ENCODE measurements at places on chromosomes 2 and 18.

DNA sequence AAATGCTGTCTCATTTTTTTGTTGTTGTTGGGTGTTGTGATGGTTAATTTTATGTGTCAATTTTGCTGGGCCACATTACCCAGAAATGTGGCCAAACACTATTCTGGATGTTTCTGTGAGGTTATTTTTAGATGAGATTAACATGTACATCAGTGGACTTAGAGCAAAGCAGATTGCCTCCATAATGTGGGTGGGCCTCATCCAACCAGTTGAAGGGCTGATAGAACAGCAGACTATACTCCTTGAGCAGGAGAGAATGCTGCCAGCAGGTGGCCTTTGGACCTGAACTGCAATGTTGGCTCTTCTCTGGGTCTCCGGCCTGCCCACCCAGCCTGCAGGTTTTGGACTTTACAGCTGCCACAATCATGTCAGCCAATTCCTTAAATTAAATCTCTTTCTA lies 169.0 kb downstream of the FTCDNL1 start:
- DNase-seq = no peak

GRCh38 chr2:117692001-117692763 lies 122.3 kb upstream of the DDX18 start:
- no peak for DNase-seq

DNA sequence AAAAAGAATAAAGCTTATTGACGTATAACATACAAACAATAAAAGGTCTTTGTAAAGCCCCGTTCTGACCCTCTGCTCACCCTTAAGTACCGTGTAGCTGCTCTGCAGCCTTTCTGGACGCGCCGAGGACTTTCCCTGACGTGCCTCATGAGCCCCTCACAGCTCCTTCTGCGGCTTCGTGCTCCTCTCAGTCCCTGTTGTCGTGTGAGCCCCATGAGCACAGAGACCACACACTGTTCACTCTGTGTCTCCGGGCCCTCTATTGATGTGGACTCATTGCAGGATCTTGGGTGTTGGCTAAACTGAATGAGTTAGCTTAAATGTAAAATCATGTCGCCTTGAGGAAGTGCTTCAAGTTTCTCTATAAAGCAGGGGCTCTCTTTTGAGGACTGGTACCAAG lies 43.6 kb upstream of the INHBB start:
- no peak for DNase-seq

DNA sequence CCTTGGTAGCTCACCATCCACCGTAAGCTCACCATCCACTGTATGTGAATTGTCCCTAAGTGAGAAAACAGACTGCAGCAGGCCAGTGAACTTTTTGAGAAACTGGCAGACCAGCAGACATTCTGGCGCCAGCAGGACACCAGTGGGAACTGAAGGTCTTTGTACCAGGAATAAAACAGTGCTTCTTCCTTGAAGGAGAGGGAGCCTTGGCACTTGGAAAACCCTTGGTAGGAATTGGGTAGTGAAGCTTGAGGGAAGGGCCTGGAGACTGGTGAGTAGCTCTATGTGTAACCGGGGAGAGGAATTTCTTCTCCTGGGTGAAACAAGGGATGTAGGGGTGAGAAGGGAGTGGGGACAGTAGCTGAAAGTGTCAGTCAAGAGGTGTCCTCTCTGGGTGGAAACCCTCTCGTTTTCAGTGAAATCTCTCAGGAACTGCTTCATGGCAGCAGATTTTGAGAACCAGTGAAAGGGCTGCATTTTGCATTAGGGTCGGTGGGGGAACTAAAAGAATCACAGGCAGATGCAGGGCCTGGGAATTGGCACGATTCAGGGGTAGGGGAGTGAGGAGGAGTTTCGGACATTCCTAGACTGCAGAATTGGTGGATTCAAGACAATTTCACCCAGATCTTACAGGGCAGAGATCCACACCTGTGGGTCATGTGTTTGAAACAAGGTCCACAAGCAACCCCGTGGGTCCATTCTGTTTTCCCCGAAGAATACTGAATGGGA lies 131.5 kb upstream of the DLX2 start:
- no peak for DNase-seq

DNA sequence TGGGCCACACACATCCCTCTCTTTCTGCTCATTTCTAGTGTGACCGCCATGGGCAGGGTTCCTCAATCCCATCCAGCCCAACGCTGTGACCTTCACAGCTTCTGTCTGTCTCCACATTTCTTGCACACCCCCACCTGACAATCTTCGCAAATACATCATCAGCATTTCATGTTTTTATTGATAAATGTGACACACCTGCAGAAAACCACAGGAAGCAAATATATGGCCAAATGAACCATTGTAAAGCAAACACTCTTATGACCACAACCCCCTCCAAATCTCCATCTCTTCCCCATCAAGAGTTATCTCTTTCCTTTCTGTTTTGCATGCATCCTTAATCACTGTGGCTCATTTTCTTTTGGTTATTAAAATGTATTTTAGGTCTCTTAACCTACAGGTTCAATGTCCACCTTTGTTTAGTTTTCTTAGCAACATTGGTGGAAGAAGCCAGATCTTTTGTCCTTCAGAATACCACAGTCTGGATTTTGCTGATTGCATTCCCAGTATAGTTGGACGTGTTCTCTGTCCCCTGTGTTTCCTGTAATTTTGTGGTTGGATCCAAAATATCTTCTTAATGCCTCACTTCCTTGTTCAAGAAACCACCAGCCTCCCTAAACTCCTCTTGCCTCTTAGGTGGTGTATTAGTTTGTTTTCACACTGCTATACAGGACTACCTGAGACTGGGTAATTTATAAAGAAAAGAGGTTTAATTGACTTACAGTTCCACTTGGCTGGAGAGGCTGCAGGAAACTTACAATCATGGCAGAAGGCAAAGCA lies 9.8 kb upstream of the NCK2 start:
- no peak for DNase-seq

DNA sequence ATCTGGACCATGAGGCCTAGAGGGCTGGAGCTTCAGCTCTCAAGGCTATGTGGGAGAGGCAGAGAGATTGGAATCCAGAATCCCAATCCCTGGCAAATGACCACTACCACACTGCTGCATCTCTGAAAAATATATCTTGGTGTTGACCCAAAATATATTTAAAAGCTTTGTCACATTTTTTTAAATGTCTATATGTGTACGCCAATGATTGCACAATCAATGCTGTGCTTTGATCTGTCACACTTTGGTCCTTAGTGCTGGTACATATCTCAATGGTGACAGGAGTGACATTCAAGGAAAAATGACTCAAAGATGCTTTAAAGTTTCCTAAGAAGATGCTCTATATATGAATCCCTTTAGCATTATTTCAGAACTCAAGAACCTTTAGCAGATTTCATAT lies 31.7 kb upstream of the NEDD4L start:
- no peak for DNase-seq

GRCh38 chr2:232576995-232577394 lies 26.5 kb downstream of the EIF4E2 start:
- DNase-seq = no peak

- no peak for DNase-seq
Measured at GRCh38 chr2:1701556-1702185, 42.6 kb downstream of the PXDN start.

DNA sequence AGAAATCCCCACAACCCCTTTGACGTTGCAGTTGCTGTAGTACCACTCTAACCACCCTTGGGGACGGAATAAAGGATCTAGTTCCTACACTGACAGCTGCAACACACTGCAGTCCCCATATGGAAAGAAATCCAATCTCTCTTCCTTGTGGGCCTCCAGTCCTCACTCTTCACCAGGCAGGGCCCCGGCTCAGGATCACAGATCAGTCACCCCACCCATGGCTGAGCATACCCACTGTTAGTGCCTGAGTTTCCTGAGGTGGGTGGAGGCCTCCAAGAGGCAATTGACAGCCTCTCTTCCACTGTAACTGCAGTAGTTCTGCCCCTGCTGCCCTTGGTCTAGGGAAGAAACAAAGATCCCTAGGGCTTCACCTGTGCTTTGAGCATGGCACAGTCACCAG lies 670.0 kb upstream of the CDH2 start:
- DNase-seq = no peak

GRCh38 chr2:240425697-240426096 lies 9.8 kb upstream of the GPC1 start:
- no peak for DNase-seq

GRCh38 chr2:127829845-127830246 lies 18.9 kb upstream of the WDR33 start:
- no peak for DNase-seq

DNA sequence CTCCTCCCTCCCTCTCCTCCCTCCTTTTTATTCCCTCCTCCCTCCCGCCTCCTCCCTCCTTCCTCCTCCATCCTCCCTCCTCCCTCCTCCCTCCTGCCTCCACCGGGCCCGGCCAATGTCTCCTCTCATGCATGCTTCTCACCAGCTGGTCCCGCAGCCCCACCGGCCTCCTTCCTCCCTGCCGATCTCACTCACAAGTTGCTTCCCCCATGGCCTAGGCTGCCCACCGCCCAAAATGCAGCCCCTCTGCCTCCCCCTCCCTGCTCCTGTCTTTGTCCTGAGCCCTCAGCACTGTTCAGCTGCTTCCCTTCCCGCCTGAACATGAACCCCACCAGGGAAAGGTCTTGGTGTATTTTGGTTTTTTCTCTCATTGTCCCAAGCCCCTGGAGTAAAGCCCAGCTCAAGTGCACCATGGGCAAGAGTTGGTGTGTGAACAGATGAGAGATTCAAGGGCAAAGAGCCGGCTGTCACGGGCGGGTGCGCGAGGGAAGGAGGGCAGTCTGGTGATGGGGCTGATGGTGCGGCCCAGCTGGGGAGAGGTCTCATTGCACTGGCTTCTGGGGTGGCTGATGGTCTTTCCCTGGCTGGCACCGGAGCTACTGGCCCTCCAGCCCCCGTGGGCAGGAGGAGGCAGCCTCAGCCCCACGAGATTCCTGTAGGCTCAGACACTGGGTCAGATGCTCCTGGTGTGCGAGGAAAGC lies 117.6 kb downstream of the TWIST2 start:
- no peak for DNase-seq

DNA sequence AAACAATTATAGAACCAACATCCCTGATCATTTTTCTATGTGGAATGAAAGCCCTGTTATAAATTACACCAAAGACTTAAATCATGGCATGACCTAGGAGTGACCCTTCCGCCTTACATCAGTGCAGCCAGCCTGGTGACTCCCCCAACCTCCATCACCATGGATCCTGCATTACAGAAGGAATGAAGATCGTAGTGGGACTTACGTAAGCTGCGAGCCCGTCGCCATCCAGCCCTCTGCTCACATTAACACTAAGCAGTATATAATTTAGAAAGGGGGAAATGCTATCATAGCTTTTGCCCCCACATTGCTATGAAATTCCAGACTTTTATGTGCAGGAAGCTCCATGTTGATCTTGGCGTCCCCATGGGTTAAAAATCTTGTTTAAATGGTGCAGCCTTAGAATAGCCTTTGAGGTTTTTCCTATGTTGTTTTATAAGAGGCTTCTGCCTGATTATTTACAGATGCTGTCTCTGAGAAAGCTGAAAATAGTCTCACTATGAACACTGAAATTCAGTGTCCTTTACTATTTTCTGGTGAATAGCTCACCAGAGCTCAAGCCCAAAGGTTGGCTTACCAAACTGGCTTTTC lies 76.3 kb downstream of the COLEC12 start:
- DNase-seq = no peak

- DNase-seq = no peak
Measured at GRCh38 chr18:28068207-28068606, 108.7 kb downstream of the CDH2 start.

- DNase-seq = no peak
Measured at GRCh38 chr2:15844211-15844801, 96.0 kb upstream of the MYCN start.

GRCh38 chr2:236176417-236176816 lies 8.2 kb upstream of the GBX2 start:
- no peak for DNase-seq

- no peak for DNase-seq
Measured at GRCh38 chr2:191697870-191698269, 19.9 kb downstream of the NABP1 start.

- no peak for DNase-seq
Measured at GRCh38 chr2:212066546-212066945, 472.1 kb downstream of the ERBB4 start.

DNA sequence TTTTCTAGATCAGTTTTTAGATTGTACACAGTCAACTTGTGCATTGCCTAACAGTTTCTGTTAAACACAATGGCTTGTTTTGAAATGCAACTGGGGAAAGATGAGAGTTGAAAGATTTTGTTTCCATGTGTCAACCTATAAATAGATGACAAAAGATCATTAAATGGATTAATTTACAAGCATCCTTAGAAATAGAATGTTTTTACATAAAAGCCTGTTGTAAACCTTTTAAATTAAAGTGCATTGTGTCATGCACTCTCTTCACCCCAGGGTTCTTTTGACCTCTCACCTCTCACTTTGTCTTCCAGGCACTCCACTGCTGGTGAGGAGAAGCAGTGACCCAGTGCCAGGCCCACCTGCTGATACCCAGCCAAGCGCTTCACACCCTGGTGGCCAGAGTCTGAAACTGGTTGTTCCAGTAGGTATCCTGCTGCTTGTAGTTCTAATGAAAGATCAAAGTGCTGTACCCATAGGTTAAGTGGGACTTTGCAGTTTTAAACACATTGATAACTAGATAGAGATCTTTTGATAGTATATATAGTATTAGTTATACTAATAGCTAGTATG lies 502.1 kb downstream of the PARD3B start:
- DNase-seq = peak; percentile 43

DNA sequence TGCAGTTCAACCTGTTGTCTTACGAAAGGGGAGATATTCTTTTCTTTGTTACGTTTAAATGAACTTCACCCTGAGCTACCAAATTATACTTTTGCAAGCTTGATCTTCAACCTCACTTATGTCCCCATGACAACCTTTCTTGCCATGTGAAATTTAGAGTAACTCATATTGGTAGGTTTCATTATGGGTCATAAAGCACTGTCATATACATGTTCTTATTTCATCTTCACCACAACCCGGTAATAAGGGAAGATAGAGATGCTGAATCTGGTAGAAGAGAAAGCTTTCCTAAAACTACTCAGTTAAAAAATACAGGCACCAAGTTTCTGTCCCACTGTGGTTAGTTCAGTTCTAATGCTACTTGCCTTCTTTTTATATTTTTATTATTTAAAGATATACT lies 208.5 kb upstream of the NRP2 start:
- no peak for DNase-seq

DNA sequence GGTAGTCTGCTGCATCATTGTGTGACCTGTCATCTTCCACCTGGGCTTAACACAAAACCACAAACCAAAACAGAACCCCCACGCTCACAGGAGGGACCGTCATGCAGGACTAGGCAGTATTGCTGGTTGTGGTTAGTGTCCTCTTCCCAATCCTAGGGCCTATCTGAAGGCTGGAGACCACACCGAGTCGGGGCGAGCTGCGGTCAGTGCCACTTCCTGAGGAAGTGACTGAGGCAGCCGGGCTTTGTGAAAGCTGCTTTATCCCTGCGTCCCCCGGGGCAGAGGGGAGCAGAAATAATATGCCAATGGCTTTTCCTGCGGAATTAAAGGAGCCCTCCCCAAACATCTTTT lies 22.9 kb downstream of the ZNF532 start:
- DNase-seq = no peak

GRCh38 chr2:241940329-241940728 lies 70.8 kb downstream of the RTP5 start:
- no peak for DNase-seq

DNA sequence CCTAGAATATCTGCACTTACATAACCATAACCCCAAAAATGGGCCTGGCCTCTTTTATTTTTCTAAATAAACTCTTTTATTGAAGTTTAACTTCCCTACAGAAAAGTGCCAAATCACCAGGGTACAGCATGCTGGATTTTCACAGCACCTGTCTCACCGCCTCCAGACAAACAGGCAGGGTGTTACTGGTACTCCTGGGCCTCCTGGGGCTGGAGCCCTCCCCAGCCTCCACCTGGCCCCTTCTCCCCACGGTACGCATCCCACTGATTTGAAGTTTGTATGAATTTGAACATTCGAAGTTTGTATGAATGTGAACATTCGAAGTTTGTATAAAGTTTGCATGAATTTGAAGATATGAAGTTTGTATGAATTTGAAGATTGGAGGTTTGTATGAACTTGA lies 232.1 kb downstream of the NDUFA10 start:
- no peak for DNase-seq
